ENCODE measurements at places on chromosomes 7 and 10.

GRCh38 chr10:52956861-52957260, 184.3 kb upstream of the MBL2 start:
- DNase-seq = no peak

DNA sequence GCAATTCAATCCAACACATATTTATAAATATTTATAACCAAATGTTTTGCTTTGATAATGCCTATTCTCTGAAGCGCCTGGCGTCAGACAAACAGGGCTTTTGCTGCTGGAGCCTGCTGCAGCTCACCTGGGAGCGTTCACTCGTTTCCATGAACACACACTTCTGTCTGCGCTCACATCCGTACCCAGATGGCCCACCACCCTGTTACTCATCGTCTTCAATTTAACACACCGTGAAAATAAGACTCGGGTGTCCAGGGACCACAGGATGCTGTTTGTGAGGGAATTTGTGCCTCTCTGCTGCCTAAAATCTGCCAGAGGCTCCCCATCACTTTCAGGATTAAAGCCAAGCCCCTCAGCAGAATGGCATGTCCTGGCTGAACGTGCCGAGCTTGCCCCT, 74.1 kb downstream of the SLIT1 start:
- DNase-seq = no peak

DNA sequence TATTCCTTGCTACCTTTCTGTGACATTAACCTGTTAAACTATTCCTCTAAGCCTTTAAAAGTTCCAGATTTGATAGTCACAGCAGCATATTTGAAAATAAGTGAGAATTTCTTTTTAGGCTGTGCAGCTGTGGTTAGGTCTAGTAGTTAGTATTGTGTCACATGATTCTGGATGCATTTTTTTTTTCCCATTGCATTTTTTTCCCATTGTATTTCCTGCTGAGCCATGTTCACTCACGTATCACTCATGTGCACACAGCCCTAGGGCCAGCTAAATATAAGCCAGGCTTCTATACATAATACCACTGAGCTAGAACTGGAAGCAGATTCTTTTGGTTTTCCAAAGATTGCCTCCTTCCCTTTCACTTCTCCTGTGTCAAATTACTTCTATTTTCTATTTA, 37.4 kb downstream of the DNAJC9 start:
- DNase-seq = no peak

GRCh38 chr10:18352175-18352574, 212.0 kb downstream of the CACNB2 start:
- DNase-seq = no peak

GRCh38 chr7:94289071-94289470, 105.6 kb upstream of the COL1A2 start:
- DNase-seq = peak; percentile 9

- DNase-seq = no peak
Measured at GRCh38 chr7:33824911-33825459, 80.4 kb upstream of the BMPER start.

DNA sequence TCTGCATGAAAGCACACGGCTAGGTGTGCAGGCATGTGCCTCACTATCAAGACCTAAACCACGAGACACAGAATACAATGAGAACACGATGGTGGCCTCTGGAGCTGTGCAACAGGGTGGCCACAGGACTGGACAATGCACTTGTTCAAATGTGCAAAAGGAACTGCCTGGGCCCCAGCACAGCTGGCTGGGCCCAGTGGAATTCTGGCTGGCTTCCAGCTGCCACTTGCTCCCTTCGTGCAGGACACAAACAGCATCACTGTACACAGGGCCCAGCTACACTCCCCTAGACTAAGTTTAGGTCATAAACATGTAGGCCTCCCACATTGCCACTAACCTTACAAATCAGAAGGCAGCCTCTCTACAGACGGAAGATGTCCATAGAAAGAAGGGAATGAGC, 23.4 kb downstream of the DOCK4 start:
- DNase-seq = peak; percentile 63

DNA sequence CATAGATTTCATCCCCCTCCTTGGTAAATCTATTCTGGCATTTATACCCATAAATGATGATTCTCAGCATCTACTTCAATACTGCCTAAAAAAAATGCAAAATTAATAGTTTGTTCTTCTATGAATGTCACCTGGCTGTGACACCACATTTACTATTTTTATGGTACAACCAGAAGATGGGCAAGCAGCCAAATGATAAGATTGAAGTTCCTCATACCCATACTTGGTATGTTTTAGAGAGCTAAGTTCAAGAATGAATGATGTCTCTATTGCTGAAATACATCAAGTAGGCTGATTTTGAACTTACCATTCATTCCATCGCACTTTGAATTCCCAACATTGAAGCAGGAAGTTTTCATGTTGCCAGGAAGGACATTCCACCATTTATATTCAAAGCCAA, 134.2 kb downstream of the ELAPOR2 start:
- DNase-seq = no peak

DNA sequence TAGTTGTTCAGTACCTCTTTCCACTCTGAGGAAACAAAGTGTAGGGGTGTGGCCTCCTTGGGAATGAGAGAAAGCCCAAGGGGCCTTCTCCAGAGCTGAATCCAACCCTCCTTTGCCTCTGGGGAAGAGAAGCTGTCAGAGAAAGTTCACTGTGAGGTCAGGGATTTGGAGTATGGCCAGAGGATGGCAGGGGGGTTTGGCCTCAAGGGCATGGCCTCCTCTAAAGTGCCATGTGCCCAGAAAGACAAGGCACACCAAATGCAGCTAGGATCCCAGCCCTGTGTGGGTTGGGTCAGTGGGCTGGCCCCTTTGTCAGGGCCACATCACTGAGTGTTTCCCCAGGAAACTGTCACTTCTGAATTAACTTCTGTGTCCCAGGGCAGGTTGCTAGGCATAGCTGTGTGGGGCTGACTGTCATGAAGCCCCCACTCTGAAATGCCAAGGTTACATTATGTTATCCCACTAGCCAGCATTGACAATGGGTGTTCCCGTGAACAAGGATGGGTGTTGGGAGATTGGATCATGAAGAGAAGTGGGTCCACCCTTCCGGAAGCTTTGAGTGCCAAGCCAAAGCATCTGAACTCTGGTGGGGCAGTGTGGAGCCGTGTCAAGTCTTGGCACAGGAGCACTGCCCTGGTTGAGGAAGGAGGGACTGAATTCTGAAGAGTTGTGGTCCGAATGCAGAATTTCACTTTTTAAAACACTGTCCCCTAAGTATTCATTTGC, 123.3 kb downstream of the ZMIZ1 start:
- no peak for DNase-seq

- no peak for DNase-seq
Measured at GRCh38 chr10:27158421-27158820, 3.3 kb downstream of the MASTL start.

- no peak for DNase-seq
Measured at GRCh38 chr10:119227825-119228224, 20.5 kb downstream of the GRK5 start.

DNA sequence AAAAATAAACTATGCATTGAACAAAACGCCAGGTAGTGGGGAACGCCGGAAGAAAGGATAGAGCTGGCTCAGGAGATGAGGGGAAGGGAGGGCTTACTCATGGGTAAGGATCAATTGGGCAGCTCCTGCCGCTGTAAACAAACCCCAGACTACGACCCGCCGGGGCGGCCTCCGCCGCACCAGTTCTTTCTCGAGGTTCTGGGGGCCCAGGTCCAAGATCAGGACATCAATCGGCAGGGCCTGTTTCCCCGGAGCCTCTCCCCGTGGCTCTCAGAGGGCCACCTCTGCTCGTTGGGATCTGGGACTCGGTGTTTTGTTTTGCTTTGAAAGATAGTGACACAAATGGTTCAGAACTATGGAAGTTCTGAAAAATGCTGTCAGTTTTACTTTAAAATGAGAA, 140.4 kb downstream of the ELFN1 start:
- DNase-seq = no peak

- no peak for DNase-seq
Measured at GRCh38 chr10:20670579-20670978, 226.5 kb downstream of the NEBL start.

GRCh38 chr10:123093489-123093888, 42.3 kb upstream of the HMX3 start:
- DNase-seq = no peak

- DNase-seq = no peak
Measured at GRCh38 chr7:27804139-27804538, 64.2 kb downstream of the TAX1BP1 start.

- DNase-seq = no peak
Measured at GRCh38 chr10:53893061-53893460, 908.0 kb downstream of the PCDH15 start.

DNA sequence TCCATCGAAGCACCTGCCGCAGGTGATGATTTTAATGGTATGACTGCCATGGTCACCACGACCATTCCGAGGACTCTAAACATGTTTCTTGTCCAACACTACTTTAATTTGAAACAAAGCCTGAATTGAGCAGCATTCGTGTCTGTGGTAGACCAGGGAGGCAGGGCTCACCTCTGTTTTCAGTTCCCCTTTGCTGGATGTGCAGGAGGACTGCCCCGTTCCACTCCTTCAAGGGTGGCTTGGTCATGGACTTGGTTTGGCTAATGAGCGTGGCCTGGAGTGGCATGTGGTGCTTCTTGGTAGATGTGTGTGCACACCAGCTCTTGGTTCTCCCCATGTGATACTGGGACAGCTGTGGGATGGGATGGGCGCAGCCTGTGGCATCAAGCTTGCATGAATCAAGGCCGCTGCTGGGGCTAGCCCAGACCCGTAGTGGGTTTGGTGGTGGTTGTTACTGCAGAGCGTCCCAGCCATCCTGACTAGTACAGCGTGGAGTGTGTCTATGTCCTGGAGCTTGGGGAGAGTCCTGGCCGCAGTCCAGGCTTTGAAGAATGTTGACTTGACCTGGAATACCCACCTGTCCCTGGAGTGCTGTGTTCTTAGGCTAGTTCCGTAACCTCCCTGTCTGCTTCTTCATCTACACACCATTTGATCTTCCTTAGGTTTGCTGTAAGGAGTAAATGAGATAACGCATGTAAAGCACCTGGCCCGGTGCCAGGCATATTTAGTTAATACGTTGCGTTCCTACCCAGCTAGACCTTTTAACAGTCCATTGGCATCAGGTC, 34.8 kb downstream of the MGMT start:
- DNase-seq = no peak

GRCh38 chr10:15223174-15223573, 54.7 kb upstream of the NMT2 start:
- DNase-seq = no peak

DNA sequence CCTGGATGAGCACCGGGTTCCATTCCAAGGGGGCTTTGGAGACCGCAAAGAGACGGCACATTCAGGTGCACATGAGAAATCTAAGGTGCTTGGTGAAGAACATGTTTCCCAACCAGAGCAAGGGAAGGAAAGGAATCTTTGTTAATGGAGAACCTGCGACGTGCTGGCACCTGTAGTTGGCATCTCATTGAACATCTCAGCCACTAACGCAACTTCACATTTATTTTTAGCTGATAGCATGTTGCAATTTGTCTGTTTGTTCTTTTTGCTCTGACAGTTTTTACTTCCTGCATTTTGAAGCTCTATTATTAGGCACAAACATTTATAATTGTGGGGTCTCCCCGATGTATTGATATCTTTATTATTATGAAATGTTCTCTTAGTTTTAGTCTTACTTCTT, 316.7 kb downstream of the TCERG1L start:
- DNase-seq = no peak

- no peak for DNase-seq
Measured at GRCh38 chr10:91311601-91312381, 91.3 kb downstream of the PCGF5 start.

GRCh38 chr7:18363751-18364380, 131.7 kb upstream of the HDAC9 start:
- no peak for DNase-seq

- DNase-seq = no peak
Measured at GRCh38 chr10:82625512-82626189, 750.7 kb downstream of the NRG3 start.

DNA sequence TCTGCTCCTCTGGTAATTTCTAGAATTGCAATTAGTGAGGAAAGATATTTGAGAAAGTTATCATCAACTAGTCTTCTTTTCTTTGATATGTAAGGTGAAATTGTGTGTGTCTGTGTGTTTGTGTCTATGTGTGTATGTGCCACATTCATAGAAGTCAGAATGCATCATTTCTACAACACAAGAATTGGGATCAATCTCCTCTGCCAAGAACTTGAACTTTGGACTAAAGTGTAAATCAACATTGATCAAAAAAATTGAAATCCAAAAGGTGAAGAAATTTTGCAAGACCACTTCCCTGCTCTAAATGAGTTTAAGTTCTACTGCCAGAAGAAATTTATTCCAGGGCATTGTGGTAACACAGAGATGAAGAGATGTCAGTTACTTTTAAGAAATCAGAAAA, 1072.8 kb downstream of the GRM8 start:
- no peak for DNase-seq

GRCh38 chr7:4074407-4074806, 607.7 kb upstream of the FOXK1 start:
- DNase-seq = no peak

DNA sequence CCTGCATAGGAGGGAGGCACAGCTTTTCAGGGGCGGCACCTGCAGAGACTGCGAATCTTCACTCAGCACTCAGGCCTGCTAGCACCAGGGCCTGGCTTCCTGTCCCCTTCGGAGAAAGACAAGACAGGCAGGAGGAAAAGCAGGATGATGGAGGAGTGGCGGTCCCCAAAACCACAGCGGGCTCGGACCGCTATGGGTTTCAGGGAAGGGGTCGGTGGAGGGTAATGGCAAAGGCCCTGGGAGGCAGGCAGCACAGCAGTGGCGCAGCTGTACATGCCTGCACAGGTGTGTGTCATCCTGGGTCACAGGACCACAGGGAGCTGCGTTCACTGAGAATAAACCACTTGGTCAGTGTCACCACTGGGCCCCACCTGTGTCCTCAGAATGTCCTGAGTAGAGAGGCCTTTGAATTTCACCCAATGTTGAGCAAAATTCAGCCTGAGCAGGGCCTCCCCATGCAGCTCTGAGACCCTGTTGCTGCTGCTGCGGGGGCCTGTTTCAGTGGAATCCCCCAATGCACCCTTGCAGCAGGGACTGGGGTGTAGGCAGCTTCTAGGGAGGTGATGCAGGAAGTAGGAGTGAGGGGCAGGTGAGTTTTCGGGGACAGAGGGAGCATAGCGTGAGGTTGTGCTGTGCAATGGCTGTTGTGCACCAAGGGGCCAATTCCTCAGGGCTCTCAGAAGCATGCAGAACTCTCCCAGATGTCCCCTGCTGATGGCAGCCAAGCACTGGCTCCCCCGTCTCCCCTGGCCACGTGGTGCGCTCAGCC, 90.6 kb upstream of the PPP2R2D start:
- DNase-seq = no peak

DNA sequence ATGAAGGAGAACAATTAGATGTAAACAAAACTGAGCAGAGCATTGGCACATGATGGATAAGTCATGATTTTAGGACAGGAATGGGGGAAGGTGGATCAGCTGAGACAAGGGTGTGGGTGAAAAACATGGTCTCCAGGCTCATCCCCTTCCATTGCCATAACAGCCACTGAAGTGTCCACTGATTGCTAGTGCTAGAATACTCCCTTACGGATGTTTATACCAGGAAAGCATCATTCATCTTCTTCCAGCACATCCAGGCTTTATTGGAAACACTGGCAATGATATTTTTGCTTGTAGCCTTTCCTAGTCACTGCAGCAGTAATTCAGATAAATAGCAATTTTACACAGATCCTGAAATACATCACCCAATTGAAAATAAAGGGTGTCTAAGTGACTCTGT, 259.5 kb downstream of the PLXDC2 start:
- DNase-seq = no peak

GRCh38 chr7:30931929-30932540, 20.4 kb downstream of the AQP1 start:
- DNase-seq = no peak

- DNase-seq = no peak
Measured at GRCh38 chr10:1933215-1933614, 195.9 kb upstream of the ADARB2 start.

Data from C1 segment of cervical spinal cord (tissue), 14 donors.